ENCODE measurements at places on chromosomes 13 and 19. TPM values are rescaled to one million over a fixed set of nuclear protein-coding genes. Genes with fewer than 3 reads are reported as not detected.

DNA sequence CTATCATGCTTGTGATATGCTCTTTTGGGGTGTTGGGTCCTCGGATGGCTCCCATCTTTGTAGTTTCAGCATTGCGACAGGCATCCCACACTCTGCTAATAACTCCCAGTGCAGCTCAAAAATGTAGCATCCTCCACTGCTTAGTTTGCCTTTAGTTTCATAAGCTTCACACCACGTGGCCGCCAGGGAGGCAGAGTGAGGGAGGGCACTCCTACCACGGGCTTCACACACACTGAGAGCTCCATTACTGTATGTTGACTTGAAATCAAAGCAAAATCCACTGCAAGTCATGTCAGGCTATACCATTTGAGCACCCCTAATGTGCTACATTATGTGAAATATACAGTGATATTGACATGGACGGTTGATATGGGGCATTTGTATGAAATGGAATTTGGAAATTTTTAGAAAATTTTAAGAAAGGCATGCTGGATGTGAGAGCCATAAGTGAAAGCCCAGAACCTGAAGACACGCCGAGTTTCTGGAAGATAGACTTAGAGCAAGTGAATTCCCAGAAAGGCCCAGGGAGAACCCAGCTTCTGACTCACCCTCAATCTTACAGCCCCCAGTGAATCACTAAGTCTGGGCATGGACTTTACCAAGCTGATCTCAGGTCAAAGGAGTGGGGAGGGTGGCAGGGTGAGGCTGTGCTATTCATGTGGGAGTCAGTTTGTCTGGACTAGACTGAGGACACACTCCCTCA lies 94.1 kb downstream of the HSPH1 start:
- DNase-seq = no peak

EBI3 gene
- not detected for total RNA-seq

- DNase-seq = no peak
These were observed 2494.9 kb upstream of the PCDH20 start for GRCh38 chr13:63910511-63910910.

KIR3DL1 gene
- not detected for total RNA-seq

GRCh38 chr13:73215823-73216222 lies 157.0 kb downstream of the KLF5 start:
- no peak for DNase-seq

- peak; percentile 46 for DNase-seq
These were observed 16.8 kb upstream of the SEMA6B start for GRCh38 chr19:4576016-4576933.
